ENCODE measurements at places on chromosomes 11 and 22.

DNA sequence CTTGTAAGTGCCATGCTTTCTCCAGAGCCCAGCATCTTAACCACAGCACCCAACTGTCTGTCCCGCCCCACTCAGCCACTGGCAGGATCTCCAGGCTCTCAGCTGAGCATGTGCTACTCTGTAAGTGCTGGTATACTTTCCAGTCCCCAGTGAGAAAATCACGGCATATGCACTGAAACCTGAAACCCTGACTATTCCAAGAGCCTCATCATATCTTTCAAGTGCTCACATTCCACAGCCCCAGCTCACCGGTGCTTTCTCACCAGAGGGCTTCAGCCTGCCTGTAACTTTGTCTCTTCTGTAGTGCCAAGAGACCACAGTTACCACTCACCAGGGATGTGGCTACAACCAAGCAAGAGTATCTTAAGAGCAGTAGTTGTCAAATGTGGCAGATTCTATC, 24.4 kb upstream of the PAMR1 start:
- DNase-seq: no peak

- DNase-seq: no peak
These were observed 13.1 kb downstream of the USH1C start for GRCh38 chr11:17531071-17531600.

DNA sequence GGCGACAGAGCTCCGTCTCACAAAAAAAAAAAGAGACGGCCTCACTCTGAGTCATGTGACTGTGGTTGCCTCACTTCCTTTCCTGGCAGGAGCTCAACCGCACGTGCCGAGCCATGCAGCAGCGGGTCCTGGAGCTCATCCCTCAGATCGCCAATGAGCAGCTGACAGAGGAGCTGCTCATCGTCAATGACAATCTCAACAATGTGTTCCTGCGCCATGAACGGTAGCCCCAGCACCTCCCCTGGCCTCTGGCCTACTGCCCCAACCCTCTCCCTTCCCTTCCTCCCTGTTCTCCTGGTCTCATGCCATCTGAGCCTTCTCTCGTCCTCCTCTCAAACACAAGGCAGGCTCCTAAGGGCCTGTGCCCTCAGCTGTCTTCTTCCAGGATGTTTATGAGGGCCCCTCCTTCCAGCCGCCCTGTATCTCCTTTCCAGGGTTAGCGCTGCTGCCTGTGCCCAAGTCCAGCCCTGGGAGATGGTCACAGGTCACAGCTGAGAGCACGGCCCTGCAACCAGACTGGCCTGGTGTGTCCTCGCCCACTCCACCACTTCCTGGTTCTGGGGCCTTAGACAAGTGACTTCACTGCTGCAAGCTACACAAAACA, 30.7 kb downstream of the TOM1 start:
- DNase-seq: no peak

DNA sequence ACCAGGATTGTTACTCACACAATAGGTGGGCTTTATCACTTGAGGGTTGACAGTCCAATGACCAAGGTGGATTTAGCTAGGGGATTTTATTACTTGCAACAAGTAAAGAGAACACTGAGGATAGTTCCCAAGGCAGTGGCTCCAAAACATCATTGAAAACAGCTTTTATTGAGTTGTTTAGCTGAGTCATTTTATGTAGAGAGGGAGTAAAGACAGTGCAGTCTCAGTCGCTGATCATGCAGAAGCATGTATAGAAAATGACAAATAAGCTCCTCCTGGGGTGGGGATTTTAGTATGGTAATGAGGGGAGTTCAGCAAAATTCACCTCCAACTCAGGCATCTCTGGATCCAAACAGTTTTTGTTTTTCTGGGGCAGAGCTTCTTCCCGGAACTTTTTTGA, 163.0 kb upstream of the CCDC179 start:
- DNase-seq: no peak

DNA sequence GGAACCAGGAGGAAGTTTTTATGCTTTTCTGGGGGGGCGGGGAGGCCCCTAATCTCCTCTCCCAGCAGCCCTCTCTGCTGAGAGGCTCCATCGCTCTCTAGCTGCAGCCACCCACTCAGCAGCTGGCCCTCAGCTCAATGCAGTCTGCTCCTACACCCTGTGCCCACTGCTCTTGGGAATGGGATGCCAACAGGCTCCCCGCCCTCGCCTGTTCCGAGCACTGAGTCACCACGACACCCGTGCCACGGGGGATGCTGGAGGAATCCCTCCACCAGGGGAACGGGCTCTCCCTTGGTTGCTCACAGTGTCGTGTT, 23.5 kb upstream of the SUSD2 start:
- no peak for DNase-seq

DNA sequence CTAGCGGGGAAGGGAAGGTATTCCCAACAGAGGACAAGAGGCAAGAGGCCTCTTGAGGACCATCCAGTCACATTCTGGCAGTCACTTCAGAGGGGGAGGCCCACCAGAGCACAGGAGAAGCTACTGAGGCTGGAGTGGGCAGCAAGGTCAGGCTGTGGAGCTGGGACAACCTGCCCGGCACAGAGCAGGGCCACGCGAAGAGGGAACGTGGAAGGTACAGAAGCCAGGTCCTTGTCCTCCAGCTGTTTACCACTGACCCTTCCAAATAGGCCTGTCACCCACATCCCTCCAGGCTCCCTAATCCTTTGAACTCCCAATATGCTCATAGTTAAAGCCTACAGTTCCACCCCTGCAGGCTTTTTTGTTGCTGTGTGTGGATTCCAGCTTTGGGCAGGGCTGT, 76.9 kb downstream of the IGLL1 start:
- DNase-seq: no peak

DNA sequence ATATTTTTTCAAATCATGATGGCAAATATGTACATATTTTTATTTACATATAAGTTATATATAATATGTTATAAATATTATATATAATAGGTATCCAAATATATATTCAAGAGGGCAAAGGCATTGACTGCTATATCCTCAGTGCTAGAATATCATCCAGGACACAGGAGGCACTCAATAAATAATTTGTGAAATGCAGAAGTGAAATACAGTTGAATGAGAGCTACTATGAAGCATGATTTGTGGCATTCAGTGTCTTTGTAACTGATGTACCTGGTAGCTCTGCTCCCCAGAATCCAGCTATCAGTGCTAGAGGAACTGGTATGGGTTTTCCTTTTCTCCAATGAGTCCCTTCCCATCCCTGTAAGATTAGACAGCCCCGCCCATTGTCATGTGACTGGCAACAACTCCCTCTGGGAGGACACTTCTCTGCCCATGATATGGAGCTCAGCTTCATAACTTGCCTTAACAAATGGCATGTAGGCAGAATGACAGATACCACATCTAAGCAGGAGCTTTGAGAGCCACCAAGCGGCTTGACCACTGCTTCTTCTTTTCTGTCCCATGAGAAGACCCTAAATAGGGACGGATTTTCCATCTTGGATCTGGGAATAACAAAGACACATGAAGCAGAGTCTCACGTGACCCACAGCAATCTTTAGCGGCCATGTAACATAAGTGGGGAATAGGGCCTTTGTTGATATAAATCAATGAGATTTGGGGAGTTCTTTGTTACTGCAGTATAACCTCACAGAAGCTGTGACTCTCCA, 10.2 kb upstream of the CD82 start:
- DNase-seq: no peak

- no peak for DNase-seq
These were observed 313.7 kb downstream of the SWAP70 start for GRCh38 chr11:9977554-9977953.

- no peak for DNase-seq
These were observed 103.9 kb downstream of the DBX1 start for GRCh38 chr11:20056109-20056949.

Measured in NCI-H1930 (cell line).